ENCODE measurements at places on chromosomes 5 and 9.

GRCh38 chr9:111924281-111924680 is 27.7 kb downstream of the UGCG start:
- DNase-seq: no peak

- DNase-seq: no peak
Measured at GRCh38 chr9:19140259-19140658, 13.0 kb upstream of the PLIN2 start.

DNA sequence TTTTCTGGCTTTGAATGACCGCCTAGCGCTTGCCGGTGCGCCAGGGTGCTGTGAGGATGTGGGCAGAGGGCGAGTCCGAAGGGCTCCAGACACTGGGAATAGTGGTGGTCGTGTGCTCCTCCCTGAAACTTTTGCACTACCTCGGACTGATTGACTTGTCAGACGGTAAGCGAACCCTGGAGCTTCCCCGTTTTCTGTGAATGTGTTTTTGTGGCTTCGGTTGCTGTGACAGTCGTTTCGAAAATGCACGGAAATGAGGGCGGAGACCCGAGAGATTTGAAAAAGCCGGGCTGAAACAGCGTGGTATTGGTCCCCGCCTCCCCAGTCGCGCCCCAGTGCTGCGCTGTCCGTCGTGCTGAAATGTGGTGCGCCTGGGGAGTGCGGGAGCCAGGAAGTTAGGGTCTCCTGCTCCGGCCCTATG is 102.5 kb upstream of the GABRP start:
- no peak for DNase-seq

DNA sequence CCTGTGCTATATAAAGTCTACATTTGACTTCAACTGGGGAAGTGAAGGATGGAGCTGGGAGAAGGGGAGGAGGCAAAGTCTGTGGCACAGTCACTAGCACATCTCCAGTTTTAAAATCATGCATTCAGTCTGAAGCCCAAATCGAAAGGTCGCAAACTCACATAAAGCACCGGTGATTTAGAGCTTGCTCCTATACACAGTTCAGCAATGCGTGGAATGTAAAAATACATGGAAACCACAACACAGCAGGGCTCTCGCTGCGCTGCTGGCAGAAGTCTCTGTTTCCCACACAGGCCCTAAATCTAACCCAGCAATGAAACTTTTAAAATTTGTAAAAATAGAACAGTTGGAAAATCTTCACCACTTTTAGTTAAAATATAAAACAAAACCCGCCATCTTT is 68.2 kb downstream of the EBF1 start:
- no peak for DNase-seq

GRCh38 chr5:15803280-15803679 is 303.3 kb downstream of the FBXL7 start:
- DNase-seq: no peak

All from DMS153 (cell line).